ENCODE measurements at places on chromosomes 6 and 20.

GRCh38 chr6:169881976-169882375 is 130.6 kb downstream of the ERMARD start:
- DNase-seq, result no peak

DNA sequence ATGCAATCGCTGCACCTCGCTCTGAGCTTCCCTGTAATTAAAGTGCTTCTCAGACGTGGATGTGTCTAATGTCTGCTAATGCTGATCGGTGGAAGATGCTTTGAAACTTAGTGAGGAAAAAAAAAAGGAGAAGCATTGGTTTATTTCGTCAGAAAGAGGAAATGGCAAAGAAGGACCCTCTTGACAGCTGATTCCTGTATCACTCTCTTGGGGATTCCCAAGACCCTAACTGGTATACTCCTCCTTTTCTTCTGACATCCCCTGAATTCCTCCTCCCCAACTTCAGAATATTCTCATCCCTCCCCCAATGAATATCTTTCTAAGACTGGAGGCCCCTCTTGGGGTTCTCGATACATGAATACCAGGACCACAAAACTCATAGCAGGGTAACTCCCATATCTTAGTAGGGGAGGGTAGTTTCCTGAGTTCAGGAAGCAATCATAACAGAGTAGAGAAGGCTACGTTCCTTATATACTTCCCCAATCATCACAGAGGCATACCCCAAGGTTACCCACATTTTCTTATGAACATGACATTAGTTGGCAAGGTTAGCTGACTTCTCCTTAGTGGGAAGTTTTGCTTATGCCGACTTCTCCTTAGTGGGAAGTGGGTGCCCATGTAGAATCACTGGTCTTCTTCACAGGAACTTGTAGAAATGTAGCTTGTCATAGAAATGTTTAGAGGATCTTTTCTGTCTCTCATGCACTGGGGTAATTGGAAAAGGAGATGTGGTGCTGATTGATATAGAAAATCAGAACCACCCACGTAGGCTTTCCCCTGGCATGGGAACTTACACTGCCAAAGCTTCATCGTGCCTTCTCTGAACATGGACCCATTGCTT is 63.8 kb upstream of the ATXN1 start:
- no peak for DNase-seq

DNA sequence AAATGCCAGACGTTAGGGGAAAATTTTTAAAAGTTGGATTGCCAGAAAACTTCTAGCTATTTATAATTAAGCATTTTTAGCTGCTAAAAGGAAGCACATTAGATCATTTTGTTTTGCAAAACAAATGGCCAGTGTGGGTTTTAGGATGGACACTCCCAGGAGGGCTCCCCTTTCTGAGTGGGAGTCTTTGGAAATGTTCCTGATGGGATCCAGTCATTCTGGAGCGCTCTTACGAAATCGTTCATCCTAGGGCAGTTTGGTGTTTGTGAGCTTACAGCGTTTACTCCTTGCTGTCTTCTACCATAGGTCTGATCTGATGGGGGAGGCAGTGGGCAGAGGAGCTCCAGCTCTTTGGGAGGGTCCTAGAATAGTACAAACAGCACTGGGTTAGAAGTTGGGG is 14.7 kb downstream of the GNAS start:
- no peak for DNase-seq

- peak; percentile 37 for DNase-seq
These were observed 3.2 kb upstream of the RWDD1 start for GRCh38 chr6:116568111-116568510.

- no peak for DNase-seq
These were observed 96.2 kb upstream of the BTN3A2 start for GRCh38 chr6:26268659-26269402.

Data from AG08396 (cell line).